ENCODE measurements at places on chromosomes 4 and X.

DNA sequence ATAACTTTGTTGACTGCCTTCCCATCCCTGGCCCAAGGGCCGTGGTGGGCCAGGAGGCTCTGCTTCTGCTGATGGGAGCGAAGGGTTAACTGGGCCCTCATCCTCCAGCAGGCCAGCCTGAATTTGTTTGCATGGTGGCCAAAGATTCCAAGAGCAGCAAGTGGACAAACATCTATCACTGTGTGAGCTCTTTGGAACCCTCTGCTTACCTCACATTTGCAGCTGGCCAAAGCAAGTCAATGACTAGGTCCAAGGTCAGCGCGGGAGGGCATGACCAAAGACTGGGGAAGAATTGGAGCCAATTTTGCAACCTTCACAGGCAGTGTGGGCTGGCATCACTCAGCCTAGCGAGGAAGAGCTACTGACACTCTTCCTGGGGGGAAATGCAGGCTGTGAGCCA lies 67.8 kb upstream of the ATP6AP2 start:
- no peak for DNase-seq

DNA sequence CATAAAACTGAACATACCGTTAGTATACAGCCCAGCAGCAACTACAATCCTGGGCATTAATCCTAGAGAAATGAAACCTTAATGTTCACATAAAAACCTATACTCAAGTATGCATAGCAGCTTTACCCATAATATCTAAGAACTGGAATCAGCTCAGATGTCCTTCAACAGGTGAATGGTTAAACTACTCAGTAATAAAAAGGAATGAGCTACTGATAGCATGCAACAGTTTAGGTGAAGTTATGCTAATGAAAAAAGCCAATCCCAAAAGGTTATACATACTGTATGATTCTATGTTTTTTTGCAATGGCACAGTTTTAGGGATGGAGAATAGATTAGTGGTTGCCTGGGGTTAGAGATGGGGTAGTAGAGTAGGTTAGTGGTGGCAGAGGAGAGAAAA lies 9.3 kb downstream of the HTT start:
- DNase-seq = no peak

DNA sequence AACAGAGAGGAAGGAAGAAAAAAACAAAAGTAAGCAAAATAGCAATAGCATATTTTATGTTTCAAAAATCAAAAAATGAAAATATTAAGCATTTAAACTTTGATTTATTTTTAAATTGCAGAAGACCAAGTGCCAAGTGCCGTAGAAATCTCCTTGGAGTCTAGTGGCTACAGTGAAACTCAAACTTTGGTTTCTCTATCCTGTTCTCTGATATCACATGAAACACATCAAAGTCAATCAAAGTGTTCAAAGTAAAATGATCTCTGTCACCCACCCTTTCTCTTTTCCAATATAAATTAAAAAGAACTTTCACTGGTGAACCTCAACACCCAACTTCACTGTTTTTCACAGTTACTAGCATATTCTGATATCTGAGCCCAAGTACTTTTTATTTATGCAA lies 81.1 kb downstream of the HADH start:
- DNase-seq = no peak

DNA sequence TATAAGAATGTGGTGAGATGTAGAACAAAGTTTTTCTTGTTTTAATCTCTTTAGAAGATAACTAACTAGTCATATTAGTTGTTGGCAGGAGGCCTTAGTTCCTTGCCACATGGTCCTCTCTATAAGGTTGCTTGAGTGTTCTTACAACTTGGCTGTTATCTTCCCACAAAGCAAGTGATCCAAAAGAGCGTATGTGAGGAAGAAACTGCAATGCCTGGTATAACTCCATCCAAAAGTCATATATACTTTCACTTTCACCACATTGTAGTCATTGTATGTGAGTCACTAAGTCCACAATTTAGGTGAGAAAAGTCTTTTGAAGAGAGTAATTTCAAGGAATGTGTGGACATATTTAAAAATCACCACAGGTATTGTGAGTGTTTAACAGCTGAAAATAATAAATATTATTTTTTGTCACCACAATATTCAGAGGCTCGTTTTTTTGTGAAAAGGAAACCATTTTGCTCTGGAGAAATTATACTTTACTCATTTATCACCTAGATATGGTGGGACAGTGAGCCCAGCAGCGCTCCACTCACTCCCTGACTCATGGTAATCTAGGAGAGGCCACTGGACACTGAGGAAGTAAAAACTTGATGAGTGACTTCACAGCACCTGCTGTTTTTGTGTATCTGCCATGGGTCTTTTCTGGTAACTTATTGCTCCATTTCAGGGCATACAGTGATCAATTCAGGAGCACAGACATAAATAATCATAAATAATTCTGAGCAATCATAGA lies 369.4 kb upstream of the NDST3 start:
- DNase-seq = no peak

DNA sequence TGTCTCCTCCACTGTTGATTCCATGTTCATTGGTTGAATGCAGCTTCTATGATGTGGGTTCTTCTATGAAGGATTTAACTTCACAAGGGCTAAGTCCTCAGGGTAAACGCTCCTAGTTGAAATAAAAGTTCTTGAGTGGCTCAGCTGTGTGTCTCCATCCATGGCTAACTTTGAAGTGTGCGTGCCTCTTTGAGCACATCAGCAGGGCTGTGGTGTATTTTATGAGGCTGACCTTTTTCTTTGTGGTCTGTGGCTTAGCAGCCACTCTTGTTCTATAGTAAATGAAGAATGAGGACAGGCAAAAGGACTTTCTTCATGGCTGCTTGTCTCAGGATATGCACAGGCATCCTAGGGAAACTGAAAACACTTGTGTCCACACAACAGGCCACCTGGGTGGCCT lies 88.5 kb downstream of the KIT start:
- DNase-seq = no peak

All from anterior cingulate cortex (tissue), 58 donors.